ENCODE measurements at places on chromosomes 7 and 10.

DNA sequence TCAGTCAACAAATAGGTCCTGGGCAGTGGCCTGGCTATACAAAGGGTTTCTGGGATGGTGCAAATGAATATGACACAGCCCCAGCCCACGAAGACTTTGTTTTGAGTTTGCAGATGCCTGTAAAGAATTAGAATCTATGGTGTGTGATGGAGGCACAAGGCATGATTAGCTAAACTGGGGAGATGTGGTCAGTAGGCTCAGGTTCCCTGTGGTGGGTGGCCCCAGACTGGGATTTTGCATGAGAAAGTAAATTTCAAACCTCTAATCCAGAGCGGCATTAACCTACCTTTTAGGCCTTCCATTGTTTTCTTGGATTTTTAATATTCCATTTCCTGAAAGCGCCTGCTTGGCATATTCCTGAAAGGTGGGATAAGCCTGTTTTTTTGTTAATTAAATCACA lies 6.4 kb upstream of the CPA5 start:
- DNase-seq: no peak

DNA sequence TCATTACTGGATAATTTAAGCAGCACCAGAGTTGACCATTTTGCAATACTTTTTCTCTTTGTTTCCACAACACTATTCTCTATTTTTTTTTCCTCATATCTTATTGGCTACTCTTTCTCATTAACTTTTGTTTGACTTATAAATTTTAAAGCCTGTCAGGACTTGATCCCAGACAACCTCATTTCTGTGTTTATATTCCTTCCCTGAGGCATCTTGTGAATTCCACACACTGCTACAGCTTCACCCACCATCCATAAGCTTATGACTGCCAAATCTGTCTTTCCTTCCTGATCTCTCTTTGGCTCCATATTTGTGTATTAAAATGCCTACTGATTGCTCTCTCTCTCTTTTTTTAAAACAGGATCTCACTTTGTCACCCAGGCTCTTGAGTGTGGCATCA lies 124.6 kb upstream of the MBL2 start:
- DNase-seq: no peak

GRCh38 chr7:155790666-155791065 lies 21.6 kb downstream of the SHH start:
- DNase-seq: no peak

GRCh38 chr10:329361-330099 lies 194.3 kb downstream of the ZMYND11 start:
- DNase-seq: peak; percentile 86

DNA sequence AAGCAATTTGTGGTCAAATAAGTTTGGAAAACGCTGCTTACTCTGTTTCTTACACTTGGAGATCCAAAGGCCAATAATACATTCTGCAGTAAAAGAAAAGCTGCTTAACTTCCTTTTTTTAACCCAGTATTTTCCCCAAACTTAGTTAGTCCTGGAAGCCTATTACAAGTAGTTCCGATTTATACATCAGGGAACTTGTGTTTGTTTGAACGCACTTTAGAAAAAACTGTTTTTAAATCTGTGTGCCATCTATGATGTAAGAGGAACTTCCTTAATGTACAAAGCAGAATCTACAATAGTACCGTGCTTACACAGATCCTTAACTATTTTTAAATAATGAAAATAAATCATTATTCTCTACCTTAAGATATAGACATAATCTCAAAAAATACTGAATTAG lies 23.0 kb downstream of the SFR1 start:
- DNase-seq: no peak

DNA sequence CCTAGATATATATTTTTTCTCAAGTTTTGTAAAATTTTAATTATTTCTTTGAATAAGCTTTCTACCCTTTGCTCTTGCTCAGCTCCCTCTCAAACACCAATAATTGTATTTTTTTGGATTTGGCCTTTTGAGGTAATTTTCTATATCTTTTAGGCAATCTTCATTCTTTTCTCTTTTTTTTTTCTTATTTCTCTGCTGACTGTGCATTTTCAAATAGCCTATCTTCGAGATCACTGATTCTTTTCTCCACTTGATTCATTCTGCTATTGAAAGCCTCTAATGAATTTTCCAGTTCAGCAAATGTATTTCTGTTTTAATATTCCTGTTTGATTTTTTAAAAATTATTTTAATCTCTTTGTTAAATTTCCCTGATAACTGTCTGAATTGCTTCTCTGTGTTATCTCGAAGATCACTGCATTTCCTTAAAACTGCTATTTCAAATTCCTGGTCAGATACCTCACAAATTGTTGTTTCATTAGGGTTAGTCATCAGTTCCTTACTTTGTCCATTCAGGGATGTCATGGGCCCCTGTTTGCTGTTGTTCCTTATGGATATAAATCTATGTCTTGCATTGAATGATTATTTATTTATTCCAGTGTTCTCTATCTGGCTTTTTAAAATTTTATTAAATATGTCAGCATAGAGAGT lies 100.1 kb upstream of the UNC5B start:
- no peak for DNase-seq

DNA sequence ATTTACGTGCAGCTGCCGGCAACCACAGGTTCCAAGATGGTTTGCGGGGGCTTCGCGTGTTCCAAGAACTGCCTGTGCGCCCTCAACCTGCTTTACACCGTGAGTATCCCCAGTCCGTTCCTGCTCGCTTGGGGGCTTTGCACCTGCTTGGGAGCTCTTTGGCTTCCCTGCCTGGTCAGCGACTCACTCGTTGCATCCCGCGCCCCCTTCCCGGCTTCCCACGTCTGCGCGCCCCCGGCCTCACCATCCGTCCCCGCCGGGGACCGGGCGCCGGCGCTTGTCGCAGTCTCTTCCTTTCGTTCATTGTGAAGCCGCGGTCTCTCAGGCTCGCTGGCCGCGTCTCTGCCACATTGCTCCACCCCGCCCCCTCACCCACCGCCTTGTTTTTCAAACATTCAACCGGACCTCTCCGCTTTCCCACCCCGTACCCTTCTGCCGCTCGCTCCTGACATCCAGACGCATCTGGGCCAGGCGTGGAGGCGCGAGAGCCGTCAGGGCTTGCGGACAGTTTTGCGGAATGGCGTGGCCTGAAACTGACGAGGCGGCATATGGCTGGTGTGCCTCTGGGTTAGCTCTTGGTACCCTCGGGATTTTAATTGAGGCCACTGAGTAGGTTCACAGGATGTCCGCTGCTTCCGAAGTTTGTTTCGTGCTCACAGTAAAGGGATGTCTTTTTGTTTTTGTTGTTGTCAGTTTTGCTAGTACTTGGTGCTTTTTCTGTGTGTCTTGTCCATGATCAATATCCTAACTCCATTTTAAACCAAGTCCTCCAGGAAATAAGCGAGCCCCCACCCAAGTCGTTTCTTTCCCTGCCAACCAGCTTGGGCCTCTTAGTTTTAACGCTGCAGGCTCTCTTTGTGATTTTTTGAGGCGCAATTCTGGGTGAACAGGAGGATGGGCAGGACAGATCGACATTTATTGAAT lies 639 bp downstream of the TSPAN13 start:
- DNase-seq: no peak

GRCh38 chr10:103096130-103096529 lies 96.9 kb downstream of the NT5C2 start:
- no peak for DNase-seq

- no peak for DNase-seq
Observed at GRCh38 chr10:106711313-106711906, 453.1 kb downstream of the SORCS1 start.

Measured in uterus (tissue), 4 donors.